NCI-H1048 (cell line): ENCODE measurements at places on chromosomes 5 and 9.
A peak's percentile ranks its signal among the peaks of the same experiment; 100 is the strongest.

- no peak for DNase-seq
Measured at GRCh38 chr9:114382699-114383520, 4.9 kb downstream of the AKNA start.

DNA sequence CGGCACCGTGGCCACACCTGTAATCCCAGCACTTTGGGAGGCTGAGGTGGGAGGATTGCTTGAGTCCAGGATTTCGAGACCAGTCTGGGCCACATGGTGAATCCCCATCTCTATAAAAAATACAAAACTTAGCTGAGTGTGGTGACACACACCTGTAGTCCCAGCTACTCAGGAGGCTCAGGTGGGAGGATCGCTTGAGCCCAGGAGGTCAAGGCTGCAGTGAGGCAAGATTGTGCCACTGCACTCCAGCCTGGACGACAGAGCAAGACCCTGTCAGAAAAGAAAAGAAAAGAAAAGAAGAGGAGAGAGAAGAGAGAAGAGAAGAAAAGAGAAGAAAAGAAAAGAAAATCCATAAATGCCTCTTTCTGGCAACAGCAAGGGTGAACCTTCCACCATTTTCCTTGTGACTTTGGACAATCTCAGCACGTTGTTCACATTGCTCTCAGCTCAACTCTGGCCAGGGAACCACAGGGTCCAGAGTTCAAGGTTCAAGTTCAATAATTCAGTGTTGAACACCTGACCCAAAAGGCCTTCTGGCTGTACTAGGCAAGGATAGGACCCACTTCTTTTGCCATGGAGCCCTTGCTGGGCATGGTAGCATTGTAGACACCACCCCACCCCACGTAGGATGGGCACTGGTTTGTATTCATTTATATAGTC is 14.6 kb upstream of the DUSP1 start:
- DNase-seq = no peak

DNA sequence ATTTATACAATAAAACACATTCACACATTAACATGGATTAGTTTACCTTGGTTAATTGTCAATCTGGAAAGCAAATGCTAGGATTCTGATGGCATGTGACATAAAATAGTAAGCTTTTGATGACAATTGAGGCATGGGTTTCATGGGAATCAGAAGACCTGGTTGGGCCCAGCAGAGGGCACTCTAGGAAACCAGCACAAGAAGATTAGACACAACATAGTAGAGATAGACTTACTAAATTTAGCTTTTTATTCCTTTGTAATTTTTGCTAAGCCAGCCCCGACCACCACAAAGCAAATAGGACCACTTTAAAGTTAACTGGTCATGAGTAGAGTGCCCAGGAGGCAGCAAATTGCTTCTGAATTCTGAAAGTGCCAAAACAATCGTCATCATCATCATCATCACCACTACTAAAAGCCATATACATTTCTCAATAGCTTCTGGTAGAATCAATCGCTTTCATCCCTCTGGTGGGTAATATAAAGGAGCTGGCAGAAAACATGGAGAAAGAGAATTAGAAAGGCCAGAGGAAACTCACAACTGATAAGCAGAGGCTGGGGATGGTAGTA is 163.2 kb downstream of the ARRDC3 start:
- no peak for DNase-seq

GRCh38 chr9:111957856-111958631 is 61.4 kb downstream of the UGCG start:
- DNase-seq = no peak

GRCh38 chr5:38455796-38456330 is 100.6 kb downstream of the LIFR start:
- DNase-seq = no peak

- peak; percentile 70 for DNase-seq
Measured at GRCh38 chr9:128438343-128439109, 17.3 kb upstream of the ODF2 start.

DNA sequence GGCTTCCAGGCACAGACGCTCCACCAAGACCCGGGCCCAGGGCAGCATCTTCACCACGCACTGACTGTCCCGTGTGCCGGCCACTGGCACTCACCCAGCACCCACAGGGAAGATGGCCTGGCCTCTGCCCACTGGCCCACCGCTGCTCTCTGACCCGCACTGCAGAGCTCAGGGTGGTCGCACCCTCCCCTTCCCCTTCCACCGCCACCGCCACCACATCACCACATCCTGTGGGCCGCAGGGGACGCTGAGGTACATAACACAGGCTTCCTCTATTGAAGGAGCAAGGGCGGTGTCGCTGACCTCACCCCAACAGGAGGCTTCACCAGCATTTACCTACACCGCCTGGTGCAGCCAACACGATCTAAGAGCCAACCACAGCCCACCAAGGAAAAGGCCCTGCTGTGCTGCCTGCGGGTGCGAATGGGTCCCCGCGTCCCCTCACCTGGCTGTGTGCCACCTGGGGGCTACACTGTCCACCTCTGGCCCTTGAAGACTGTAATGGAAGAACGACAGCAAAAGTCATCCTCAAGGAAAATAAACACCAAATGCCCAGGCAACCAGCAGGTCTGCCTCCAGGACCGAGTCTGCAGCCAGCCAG is 101.8 kb downstream of the CAMSAP1 start:
- no peak for DNase-seq

DNA sequence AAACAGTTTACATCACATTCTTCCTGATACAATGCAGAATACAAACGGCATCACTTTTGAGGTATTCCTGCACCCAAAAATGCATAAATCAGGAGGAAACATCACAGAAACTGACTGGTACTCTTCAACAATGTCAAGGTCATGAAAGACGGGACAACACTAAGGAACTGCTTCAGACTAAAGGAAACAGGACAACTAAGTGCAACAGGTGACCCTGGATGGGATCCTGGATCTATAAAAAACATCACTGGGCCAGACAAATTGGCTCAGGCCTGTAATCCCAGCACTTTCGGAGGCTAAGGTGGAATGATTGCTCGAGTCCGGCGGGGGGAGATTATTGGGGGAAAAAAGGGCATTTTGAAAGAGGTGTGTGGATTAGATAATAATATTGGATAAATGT is 22.6 kb downstream of the BTNL9 start:
- no peak for DNase-seq

DNA sequence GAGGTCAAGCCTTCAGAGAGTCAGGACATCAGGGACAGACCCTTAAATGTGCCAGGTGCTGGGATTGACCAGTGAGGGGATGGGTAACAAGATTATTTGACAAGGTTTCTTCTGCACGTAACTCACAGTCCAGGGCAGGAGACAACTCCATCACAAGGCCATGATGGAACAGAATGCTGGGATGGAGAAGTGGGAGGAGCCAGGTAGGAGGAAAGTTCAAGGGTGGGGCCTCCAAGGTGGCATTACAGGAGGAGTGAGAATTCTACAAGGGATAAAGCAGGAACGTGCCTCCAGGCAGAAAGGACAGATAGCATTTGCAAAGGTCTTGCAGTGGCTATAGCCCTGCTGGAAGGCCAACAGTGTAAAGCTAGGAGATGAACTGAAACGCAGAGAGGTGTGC is 102.2 kb downstream of the FGF18 start:
- no peak for DNase-seq

- DNase-seq = no peak
Measured at GRCh38 chr9:19782005-19782404, 6.8 kb downstream of the SLC24A2 start.

DNA sequence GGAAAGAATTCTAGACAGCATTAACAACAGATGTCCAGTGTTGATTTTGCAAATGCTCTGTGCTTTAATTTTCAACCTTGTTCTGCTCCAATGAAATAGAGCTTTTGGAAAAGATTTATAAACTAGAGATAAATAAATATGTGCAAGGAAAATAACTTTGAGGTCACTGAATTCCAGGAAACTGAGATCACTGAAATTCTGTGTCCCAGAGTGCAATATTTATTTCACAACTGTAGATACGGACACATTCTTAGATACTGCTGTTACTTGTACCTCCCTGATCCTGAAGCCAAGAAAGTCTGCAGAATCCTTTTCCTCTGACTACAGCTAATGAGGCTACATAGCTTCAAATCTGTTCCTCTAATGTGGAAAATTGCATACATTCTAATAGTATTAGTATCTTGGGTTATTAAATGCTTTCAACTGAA is 222.9 kb downstream of the DOCK8 start:
- no peak for DNase-seq

GRCh38 chr9:96495341-96495740 is 45.4 kb downstream of the HABP4 start:
- no peak for DNase-seq

DNA sequence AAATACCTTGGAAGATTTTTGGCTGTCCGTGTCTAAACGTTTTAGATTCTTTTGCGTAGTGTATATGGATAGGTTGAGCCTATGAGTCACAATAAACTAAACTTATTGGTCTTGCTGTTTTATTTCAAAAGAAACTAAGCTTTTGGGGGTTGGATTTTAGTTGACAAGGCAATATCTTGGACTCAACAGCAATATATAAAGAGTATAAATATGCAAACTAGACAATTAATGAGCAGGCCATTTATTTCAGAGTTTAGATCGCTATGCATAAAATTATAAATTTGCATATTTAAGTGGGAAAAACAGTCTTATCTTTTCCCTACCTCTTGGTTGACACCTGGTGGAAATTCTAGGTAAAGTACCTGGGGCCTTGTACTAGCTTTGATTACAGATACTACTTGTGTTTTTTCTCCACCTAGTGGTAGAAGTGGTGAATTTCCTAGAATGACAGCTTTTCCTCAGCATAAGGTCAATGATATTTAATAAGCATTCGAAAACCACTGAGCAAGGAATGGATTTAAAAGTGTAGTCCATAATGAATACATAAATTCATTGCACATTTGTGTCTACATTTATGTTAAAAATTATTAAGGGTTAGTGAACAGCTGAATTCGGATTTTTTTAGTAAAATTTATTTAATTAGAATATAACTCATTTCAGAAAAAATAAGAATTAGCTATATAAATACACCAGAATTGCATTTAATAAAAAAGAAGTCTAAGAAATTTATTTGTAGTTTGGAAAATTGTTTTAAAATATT is 1.7 kb upstream of the ARRDC3 start:
- peak; percentile 86 for DNase-seq

DNA sequence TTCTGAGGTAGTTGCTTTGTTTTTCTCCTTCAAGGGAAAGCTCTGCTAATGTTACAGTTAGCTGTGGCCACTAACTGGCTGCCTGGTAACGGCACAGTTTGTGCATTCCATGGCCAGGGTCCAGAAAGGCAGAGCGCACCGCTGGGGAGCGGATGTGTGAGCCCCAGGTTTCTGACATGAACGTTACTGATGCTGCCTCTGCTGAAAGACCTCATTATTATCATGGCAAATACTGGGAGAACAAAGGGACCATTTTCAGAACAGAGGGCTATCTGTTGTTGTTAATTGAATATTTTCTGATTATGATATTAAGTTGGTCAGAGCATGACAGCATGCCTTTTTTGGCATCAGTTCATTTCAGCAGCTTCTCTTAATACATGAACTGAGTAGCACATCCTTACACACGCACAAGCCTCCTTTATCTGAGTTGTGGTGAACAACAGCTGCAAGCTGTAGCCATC is 134.1 kb downstream of the NUDT12 start:
- peak; percentile 90 for DNase-seq

- no peak for DNase-seq
Measured at GRCh38 chr5:172111852-172112225, 76.2 kb downstream of the STK10 start.

GRCh38 chr5:179878222-179879002 is 19.8 kb upstream of the MRNIP start:
- DNase-seq = no peak

DNA sequence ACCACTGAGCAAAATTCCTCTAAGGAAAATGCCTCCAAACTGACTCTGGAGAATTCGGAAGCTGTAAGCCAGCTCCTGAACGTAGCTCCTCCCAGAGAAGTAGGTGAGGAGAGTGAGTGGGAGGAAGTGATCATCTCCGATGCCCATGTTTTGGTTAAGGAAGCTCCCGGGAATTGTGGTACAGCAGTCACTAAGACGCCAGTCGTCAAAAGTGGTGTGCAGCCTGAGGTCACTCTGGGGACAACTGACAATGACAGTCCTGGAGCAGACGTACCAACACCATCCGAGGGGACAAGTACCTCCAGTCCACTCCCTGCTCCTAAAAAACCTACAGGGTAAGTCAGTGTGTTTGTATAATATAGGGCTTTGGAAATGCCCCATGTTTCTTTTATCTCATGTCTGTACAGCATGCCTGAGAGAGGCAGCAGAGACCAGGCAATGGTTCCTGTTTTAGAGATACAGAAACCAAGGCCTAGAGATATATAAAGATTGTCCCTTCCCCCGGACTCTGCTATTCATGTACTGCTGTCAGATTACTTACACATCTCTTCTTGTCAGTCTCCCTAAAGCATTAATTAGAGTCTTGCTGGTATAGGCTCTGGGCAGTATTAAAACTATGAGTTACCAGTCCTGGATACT is 23.9 kb downstream of the HMGXB3 start:
- DNase-seq = no peak

GRCh38 chr9:117643288-117643654 is 60.9 kb upstream of the TLR4 start:
- DNase-seq = no peak

GRCh38 chr5:32709750-32710549 is 1.2 kb upstream of the NPR3 start:
- peak; percentile 55 for DNase-seq

DNA sequence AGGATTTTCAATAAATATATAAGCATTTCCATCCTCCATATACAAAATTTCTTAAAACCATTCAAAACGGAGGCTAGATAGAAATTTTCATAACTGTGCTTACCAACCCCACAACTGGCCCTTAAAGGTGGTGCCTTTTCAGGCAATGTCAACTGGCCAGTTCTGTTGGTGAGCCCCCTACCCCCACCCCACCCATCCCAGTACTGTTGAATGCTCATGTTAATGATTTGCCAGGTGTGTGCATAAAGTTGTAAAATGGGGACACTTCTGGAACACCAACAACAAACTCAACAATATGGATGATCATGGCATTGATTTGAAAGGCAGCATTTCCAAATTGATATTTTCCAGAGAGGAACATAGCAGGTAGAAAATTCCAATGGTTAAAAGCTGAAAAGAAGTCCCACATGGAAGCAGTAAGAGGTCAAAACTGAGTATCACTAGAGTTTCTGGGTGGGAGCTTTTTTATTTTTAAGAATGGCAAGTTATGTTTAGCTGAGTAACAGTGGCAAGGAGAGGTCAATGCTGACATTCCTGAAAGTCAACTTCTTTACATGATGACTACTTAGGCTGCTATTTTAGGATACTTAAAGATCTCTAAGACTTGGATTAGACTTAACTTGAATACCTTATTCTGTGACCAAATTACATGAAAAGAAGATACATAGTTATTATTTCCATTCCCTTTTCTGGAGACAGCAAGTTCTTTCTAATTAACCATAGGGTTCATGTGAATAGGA is 2.7 kb downstream of the LEAP2 start:
- no peak for DNase-seq

DNA sequence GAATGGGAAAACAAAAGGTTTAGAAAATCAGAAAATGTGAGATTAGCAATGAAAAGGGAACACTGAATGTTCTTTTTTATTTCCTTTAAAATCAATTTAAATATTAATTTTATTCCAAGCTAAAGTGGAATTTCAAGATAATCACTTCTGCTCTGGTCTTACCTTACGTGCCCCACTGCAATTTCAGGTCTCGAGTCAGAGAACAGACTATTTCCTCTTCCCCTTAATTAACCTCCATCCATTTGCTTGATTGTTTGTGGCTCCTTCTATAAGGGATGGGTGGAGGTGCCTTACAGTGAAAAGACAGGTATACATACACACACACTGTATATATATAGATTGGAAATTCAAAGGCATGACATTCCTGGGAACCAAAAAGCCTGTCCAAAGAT is 137.1 kb downstream of the SUSD1 start:
- DNase-seq = no peak

GRCh38 chr5:57408714-57409113 is 73.9 kb downstream of the ACTBL2 start:
- no peak for DNase-seq
